ENCODE measurements at places on chromosomes 5 and 9.

DNA sequence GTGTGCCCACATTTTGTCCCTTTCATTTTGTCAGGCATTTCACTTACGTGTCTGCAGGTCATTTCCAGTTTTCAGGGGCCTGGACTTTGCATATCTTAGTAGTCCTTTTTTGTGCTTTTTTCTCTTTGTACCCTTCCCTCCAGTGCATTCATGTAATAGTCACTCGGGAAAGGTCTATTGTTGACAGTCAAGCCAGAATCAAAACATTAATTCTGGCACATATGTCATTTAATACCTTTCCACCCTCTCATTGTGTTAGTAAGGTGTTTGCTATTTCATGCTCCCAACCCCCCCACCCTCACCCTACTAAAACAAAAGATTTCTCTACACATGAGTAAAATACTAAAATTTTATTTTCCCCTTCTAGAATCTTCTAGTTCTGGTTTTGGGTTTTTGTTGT is 42.7 kb downstream of the UGCG start:
- DNase-seq, result no peak

DNA sequence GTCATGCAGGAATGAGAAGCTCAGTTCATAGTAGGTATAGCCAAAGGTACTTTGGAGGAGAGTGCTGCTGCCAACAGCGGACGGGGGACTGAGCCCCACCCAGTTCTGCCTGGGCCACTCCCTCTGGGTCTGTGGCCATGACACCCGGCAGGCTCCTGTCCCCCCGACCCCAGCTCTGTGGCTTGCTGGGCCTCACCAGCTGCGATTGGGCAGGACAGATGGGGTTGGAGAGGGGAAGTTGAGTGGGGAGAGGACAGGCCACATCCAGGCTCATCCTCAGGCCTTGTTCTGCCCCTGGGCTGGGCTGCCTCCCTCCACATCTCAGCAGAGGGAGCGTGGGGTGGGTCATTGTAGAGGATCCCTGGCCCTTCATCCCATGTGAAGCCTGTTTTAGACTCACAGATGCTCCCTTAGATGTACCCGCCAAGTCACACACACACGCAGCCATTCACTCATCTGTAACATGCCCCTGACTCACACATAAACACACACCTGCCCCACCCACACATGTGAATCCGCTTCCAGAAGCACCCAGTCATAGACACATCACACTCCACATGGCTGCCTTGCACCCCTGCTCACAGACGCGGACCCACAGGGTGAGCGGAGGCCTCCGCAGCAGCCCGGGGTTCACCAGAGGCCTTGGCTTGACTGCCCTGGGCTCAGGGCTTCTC is 48.8 kb downstream of the NTNG2 start:
- DNase-seq, result no peak

- DNase-seq, result no peak
Observed at GRCh38 chr9:97506306-97506705, 4.8 kb downstream of the TMOD1 start.

DNA sequence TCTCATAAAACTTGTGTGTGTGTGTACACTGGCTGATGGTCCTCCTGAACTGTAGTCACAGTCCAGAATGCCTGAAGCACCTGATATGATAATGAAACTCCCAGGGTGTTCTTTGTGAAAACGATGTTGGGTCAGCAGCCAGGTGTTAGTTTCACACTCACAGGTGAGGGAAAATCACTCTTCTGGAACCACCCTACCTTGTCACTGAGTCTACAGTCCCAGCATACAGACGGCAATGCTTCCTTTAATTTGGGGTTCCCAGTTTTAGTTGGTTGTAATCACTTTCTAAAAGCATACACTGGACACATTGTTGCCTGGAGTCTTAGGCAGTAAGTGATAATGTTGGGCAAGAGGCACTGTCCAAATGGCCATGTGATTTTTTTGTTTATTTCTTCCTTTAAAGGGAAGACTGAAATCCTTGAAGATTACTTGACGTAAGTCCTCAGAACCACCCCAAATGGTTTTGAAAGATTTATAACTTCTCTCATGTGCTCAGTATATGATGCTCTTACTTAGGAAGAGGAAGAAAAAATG is 18.2 kb upstream of the MGAT1 start:
- DNase-seq, result no peak

DNA sequence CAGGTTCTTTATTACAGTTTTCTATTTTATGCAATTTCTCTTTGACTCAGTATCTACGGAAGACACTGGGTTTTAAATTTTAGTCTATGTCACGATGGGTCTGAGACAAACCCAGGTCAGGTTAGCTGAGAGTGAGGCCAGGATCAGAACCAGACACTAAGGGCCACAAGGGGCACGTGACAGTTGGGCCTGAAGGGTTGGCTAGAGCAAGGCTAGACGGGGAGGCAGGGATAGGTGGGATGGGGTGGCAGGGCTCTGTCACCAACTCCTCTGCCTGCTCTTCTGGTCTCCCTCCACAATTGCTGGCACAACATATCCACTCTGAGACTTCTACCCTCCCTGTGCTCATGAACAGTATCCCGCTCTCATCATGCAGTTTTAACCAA is 76.4 kb downstream of the MED27 start:
- no peak for DNase-seq

GRCh38 chr9:61667559-61668121 is 477.8 kb downstream of the SPATA31A7 start:
- no peak for DNase-seq

GRCh38 chr9:94734054-94734754 is 7.7 kb downstream of the AOPEP start:
- DNase-seq, result no peak

- DNase-seq, result no peak
Observed at GRCh38 chr9:70046274-70047070, 2.8 kb downstream of the MAMDC2 start.

GRCh38 chr9:129225815-129226214 is 47.8 kb upstream of the IER5L start:
- no peak for DNase-seq

DNA sequence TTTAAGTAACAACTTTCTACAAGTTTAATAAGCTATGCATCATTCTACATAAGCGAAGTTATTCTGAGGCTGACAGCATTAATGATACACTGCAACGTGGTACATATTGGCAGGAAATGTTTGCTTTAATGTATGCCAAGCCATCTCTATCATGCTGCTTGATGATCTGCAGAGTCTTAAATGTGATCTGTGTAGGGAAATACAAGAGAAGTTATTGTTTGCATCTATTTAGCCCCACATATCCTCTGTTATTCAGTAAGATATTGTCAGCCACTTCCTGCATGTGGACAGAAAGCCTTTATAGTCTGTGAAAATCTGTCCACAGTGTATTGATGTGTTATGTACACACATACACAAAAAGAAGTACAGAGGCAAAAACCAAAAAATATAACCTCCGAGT is 193.1 kb upstream of the FREM1 start:
- no peak for DNase-seq

GRCh38 chr9:93064392-93065134 is 6.1 kb downstream of the SUSD3 start:
- DNase-seq, result no peak

GRCh38 chr5:135667673-135668072 is 88.9 kb upstream of the CXCL14 start:
- DNase-seq, result no peak

- no peak for DNase-seq
Observed at GRCh38 chr5:132302413-132302812, 8.2 kb downstream of the SLC22A4 start.

DNA sequence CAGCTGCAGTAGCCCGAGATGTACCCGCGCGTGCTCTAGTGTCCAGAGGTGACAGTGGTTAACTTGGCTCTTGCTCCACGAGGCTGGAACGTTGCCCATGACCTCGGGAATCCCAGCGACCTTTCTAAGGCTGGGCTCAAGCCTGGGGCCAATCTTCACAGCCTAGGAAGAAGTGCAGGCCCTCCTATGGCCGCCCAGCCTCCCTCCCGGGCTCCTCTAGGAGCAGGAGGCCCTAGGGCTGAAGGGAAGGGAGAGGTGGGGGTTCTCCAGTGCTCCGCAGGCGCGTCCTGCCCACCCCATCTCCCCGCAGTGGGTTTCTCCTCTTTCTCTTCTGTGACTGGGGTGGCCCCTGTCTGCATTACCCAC is 13.3 kb downstream of the NR2F1 start:
- no peak for DNase-seq

DNA sequence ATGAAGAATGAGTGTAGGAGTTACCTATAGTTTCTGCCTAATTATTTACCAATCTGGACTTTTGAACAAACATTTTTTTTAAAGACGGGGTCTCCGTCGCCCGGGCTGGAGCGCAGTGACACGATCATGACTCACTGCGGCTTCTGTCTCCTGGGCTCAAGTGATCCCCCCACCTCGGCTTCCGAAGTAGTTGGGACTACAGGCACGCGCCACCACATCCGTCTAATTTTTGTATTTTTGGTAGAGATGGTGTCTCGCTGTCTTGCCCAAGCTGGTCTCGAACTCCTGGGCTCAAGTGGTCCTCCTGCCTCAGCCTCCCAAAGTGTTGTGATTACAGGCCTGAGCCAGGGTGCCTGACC is 1.5 kb downstream of the CTNNA1 start:
- no peak for DNase-seq

- DNase-seq, result no peak
Observed at GRCh38 chr5:89729623-89730301, 679.8 kb downstream of the CETN3 start.

DNA sequence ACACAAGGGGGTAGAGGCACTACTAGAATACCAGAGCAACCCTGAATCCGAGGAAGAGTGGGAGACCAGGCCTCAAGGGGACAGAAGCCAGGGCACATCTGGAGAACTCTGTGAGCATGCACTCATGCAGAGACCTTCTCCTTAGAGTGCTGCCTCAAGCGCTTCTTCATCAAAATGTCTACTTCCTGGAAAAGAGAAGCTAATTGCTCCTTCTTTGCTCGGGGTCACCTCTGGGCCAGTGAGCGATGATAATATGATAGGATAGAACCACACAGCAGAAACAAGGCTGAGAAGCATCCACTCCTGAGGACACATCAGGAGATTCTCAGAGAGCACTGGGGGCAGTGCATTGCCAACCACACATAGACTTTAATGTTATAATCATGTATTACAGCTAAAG is 23.7 kb upstream of the LMNB1 start:
- DNase-seq, result no peak

GRCh38 chr5:134008266-134008749 is 3.5 kb upstream of the VDAC1 start:
- no peak for DNase-seq

- DNase-seq, result no peak
Observed at GRCh38 chr5:15943487-15943886, 236.1 kb downstream of the MARCHF11 start.

DNA sequence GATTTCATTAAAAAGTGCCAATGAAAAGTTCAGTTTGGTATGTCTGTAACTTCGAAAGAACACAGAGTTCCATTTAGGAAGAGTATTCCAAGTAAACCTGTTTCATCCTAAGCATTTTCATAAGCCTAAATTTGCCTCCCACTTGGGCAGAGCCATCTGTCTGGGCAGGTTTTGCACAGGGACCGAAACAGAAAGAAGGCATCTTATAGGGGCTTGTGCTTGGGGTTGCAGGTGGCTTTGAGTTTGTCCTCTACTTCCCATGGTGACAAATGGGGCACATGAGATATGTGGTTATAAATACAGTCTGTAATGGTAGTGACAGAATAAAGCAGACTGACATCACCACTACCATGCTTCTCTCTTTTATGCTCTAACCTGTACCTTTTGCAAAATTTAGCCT is 63.7 kb downstream of the MCTP1 start:
- no peak for DNase-seq

DNA sequence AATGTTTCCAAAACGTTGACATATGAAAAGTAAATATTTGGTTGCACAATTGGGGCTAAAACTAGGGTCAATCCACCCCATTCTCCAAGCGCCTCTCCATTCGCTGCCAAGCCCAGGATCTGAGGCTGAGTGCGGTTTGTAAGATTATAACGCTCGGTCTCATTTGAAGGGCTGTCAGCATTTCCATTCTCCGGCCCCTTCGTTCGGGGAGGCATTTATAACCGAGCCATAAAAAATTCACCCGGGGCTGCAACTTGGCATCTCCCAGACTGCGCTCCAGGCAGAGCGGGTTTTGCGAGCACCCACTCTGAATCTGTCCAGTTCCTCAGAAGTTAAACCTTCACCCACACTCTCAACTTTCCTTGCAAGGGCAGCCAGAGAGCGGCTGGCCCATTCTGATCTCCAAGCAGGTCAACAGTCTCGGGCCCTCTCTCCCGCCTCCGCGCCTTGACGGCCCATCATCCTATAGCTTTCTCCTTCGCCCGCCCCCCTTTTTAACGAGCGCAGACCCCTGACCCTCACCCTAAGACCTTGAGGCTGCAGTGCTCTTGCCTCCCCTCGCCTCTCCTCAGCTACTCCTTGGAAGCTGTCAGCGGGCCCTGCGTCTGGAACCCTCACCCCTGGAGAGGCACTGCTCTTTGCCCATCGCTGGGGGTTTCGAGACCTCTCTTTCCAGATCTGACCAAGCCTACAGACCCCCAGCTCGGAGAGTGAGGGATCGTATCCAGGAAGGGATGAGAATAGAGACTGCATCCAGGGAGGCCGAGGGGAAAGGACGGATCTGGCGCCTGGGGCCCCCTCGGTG is 1.1 kb downstream of the SLIT3 start:
- DNase-seq, result no peak

GRCh38 chr5:143396353-143396940 is 7.0 kb downstream of the NR3C1 start:
- no peak for DNase-seq

- no peak for DNase-seq
Observed at GRCh38 chr5:6424700-6425099, 24.0 kb upstream of the UBE2QL1 start.

- peak; percentile 29 for DNase-seq
Observed at GRCh38 chr5:24110004-24110615, 534.7 kb downstream of the CDH10 start.

DNA sequence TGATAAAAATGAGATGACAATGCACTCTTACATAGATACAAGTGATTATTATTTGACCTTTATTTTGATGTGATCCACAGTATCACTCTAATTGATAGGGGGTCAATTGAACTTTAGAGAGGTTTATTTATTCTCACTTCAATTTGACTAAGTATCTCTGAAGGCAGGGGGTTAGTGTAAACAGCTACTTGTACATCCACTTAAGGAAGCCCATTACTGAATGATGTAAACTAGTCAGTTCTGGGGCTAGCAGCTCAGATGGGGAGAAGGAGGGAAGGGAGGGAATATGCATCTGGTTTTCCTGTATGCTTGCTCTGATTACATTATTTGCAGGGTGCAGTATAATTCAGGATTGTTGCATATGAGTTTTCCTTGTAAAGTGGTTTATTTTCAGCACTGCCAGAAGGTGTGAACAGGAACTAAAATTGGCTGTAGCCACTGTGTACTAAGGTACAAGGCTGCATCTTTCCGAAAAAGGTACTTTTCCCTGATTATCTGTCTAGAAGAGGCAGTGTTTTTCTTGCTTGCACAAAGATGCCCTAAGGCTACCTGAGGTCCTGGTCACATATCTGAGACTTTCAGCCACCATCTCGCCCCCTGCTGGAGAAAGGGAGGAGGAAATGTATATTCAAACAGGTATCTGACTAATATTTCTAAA is 51.2 kb downstream of the MRPS27 start:
- no peak for DNase-seq

- no peak for DNase-seq
Observed at GRCh38 chr9:31347082-31347617, 1037.3 kb upstream of the ACO1 start.

GRCh38 chr5:81924442-81924841 is 47.4 kb upstream of the ATG10 start:
- DNase-seq, result peak; percentile 60

- DNase-seq, result no peak
Observed at GRCh38 chr5:154899151-154899816, 38.7 kb downstream of the GEMIN5 start.

- DNase-seq, result no peak
Observed at GRCh38 chr5:128532127-128532526, 5.9 kb downstream of the FBN2 start.

Data from NCI-H1092 (cell line).